ENCODE measurements at places on chromosomes 12 and 14. TPM values are rescaled to one million over a fixed set of nuclear protein-coding genes. Genes with fewer than 3 reads are reported as not detected.

DNA sequence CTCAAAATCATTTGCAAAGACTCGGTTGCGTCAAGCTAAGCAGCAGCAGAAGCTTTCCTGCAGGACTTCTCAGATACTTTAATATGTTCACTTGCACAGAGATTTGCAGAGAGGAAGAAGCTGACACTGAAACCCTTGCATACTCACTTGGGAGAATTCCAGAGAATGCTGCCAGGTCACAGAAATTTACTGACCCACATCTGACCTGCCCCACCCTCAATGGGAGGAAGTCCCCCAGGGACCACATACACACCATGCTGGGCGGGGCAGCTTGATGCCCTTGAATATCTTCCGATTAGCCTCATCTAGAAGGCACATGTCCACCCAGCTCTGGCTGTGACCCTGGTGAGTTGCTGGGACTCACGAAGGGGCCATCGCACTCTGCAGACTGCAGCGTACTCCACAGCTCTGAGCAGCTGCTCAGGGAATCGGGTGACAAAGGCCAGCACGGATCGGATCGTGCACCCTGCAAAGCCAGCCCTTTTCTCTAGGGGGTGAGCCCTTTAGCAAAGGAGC, 83.2 kb downstream of the ITPK1 start:
- no peak for DNase-seq

Gene CMKLR1
- not detected for total RNA-seq

DNA sequence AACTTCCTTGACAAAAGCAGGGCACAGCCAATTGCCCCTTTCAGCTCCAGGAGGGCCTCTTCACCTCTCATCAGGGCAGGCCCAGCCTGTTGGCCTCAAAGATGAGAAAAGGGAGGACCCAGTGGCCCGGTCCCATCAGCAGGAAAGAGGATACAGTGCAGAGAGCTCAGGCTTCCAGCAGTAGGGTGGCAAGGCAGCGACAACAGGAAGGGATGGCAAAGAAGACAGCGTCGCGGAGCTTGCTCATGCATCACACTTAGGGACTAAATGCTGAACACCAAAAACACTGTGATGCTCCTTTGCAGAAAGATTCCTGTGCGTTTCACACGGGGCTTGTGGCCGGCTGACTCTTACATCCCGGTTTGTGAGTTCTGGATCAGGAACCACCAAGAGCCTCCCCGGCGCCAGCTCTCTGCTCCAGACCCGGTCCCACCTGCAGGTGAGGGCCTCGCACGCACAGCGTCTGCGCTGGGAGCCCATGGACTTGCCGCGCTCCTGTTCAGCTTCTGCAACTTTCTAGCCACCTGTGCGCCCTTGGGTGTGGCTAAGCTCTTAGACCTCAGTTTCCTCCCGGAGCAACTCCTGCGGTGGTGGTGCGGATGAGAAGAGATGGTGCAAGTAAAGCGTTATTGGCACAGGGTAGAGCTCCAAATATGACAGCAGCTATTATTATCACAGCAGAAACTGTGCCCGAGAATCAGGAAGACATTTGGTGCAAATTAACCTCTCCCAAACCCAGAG, 15.3 kb upstream of the BCL7A start:
- DNase-seq, result peak; percentile 57

GRCh38 chr14:60757567-60758002, 23.0 kb downstream of the MNAT1 start:
- DNase-seq, result no peak

Gene NEDD8
- 205 TPM for total RNA-seq

Measured in activated CD8-positive, alpha-beta memory T cell treated with anti-CD3 and anti-CD28 coated beads, Interleukin-2, amount 10 ng/mL, durations not matched to agents 7 days and 5 days (primary cell).